ENCODE measurements at places on chromosomes 3 and 15. TPM values are rescaled to one million over a fixed set of nuclear protein-coding genes. Genes with fewer than 3 reads are reported as not detected.

Gene CAMP
- total RNA-seq, result not detected

Gene CCR5
- 0.90 TPM for total RNA-seq

Gene PPM1L
- 13.2 TPM for total RNA-seq

Gene CNTN3
- total RNA-seq, result 1.8 TPM

Gene CYP1A2
- not detected for total RNA-seq

Gene FETUB
- total RNA-seq, result not detected

Gene GOLGA8G
- total RNA-seq, result not detected

Data from tibial nerve (tissue), 4 donors.